Breast epithelium (tissue), 4 donors: ENCODE measurements at places on chromosomes 1 and 21. TPM values are rescaled to one million over a fixed set of nuclear protein-coding genes. Genes with fewer than 3 reads are reported as not detected.

CFHR2 gene
- total RNA-seq, result not detected

FAM177B gene
- 2.3 TPM for total RNA-seq

C1orf56 gene
- total RNA-seq, result 7.6 TPM

TRIM67 gene
- not detected for total RNA-seq

RNPC3 gene
- total RNA-seq, result 58.7 TPM

DCST1 gene
- 0.16 TPM for total RNA-seq

SLC9C2 gene
- not detected for total RNA-seq

PLEKHA6 gene
- 17.7 TPM for total RNA-seq

NBPF10 gene
- total RNA-seq, result 3.6 TPM

KCNH1 gene
- 1.3 TPM for total RNA-seq

C1orf116 gene
- total RNA-seq, result 22.2 TPM

STUM gene
- 7.2 TPM for total RNA-seq
